ENCODE measurements at places on chromosomes 12 and 14.

DNA sequence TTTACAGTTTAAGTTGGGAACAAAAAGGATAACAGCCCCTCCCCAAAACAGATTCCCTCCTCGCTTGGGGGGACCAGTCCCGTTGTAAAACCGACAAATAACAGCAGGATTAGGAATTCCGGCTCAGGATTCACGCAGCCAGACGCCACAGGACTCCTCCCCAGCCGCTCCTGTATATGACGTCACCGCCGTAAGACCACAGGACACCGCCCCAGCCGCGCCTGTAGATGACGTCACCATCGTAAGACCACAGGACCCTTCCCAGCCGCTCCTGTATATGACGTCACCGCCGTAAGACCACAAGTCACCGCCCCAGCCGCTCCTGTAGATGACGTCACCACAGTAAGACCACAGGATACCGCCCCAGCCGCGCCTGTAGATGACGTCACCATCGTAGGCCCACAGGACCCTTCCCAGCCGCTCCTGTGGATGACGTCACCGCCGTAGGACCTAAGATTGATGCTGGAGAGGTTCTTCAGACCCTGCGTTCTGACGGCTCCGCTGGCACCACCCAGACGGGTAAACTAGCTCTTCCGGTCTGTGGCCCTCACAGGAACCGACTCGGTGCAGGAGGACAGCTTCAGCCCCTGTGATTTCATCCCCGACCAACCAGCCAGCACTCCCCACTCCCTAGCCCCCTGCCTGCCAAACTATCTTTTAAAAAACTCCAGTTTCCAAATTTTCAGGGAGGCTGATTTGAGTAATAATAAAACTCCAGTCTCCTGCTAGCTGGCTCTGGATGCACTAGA, 43.9 kb upstream of the FBRSL1 start:
- DNase-seq, result no peak

DNA sequence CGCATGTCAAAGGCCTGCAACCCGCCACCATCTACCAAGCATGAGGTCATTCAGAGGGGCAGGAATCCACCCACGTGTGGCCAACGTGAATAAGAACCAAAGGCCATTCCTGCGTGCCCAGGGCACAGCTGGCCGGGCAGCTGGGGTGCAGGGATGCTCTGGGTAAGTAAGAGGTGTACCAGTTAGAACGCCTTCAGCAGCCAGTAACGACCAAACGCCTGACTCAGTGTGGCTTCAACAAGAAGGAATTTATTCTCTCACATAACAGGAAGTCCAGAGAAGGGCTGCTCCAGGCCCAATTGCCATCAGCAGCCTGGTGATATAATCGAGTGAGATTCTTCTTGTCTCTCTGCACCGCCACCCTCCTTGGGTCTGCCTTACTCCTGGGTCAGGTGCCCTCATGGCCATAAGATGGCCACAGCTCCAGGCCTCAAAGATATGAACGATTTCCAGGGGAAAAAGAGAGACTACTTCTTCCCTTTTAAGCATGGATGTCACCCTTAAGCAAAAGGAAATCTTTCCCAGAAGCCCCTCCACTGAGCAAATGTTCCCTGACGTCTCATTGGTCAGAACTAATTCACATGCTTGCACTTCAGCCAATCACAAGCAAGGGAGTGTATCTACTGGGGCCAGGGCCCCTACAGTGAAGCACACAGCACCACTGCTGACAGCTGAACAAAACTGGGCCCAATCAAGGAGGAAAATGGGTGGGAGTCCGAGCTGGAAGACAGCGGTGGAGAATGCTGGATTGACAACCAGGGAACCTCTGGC, 7.3 kb downstream of the TTC7B start:
- DNase-seq, result no peak

DNA sequence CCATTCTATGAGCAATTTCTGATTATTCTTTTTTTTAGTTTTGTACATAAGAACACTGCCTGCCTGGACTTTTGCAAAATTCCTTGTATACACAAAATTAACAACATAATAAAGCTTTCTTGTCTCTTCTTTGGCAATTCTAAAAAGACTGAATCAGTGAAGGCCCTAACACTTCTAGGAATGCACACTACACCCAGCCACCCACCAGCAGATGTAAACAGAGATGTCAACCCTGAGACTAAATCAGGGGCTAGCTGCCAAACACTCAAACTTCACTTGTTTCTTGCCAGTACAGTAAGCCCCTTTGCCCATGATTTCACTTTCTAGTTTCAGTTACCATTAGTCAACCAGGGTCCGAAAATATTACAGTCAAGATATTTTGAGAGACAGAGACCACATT, 15.5 kb downstream of the DCAF5 start:
- no peak for DNase-seq

DNA sequence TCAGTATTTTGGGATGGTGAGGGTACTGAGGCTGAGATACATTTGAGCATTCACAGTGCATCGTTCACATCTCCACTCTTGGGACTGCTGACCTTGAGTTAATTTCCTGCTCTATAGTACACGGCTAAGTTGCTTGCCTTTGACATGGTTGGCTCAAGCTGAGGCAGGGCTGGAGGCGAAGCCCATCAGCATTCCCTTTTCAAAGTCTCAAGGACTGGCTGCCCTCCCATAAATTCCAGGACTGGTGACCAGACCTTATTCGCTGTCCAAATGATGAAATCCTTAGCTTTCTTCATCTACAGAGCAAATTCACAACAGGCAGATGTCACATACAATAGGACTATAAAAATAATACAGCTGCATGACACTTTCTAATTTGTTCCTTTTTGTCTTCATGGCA, 85.9 kb downstream of the SSPN start:
- no peak for DNase-seq

DNA sequence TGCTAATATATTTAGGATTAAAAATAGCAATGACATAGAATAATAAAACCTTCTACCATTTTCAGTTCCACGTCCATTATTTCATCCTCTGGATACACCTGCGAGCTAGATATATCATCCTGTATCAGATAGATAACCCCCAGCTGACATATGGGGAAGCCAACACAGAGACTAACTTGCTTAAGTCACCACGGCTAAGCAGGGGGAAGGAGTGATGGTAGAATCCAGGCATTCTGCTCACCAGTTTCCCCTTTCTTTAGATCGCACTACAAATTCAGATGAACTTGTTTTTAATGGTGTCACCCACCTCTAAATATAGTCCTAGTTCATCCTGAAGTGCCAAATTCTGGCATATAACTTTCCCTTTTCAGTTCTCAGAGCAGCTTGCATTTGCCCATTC, 110.1 kb downstream of the TXNDC16 start:
- DNase-seq, result no peak

GRCh38 chr14:68576031-68576430, 216.8 kb downstream of the ZFP36L1 start:
- DNase-seq, result no peak

- no peak for DNase-seq
Observed at GRCh38 chr12:89960607-89961394, 252.2 kb upstream of the ATP2B1 start.

- no peak for DNase-seq
Observed at GRCh38 chr12:2813214-2814185, 1.0 kb downstream of the ITFG2 start.

DNA sequence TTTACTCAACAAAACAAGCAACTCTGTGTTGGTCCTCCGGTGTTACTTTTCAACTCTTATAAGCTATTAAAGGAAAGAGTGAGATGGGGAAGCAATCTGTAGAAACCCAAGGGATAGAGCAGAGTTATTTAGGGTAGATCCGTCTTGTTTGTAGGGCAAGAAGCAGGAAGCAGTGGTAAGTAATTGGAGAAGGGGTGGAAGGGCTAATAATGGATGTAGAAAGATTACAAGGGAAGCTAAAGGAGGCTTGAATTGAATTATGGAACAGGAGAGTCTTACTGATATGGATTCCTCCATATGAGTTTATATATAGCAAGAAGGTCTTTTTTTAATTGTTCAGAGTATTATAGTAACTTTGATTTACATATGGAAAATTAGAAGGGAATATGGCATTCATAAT, 72.7 kb downstream of the MNAT1 start:
- DNase-seq, result no peak

DNA sequence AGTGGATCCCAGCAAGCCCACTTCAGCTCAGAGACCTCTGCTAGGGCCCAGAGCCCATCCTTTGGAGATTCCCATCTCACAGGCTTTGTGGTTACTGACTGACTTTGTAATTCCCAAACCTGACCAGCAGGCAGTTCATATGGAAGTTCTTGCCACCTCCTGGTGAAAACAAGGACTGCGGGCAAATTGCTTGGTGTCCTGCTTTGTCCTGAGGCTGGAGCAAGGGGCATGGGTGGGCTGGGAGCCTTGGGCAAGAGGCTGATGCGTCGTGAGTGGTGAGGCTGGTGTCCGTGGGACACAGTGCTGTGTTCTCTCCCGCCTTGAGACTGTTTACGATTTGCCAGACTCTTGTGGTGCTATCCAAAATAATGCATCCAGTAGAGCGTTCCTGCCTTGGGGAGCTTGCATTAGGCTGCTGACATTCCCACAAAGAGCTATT, 91.0 kb downstream of the LRRC74A start:
- no peak for DNase-seq

GRCh38 chr14:49549881-49550280, 36.3 kb downstream of the RPS29 start:
- no peak for DNase-seq

DNA sequence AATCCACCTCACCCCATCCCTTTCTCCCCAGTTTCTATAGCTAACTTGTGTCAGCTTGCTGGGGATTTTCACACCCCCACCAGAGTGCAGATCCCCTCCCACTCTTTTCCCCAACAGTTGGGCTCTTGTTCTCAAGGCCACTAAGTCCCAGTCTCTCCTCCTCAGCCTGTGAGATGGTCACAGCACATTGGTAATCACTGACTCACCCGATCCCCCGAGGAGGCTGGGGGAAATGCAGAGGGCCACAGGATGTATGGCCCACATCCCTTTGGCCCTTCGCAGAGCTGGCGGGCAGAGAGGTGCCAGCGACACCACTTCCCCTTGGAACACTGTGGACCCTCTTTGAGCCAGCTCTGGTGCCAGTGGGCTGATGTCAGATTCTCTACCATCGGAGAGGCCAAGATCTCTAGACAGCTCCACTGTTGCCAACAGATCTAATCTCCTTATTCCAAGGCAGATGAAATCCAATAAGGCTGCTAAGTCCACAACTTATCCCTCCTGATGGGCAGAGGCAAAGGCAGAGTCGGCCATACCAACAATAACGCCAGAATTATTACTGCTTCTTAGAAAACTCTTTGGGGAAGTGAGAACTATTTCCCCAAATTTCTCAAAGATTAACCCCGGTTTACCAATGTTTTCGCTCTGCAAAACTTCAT, 1.6 kb downstream of the FMNL3 start:
- DNase-seq, result no peak

GRCh38 chr12:88247241-88247643, 105.1 kb downstream of the TMTC3 start:
- no peak for DNase-seq

DNA sequence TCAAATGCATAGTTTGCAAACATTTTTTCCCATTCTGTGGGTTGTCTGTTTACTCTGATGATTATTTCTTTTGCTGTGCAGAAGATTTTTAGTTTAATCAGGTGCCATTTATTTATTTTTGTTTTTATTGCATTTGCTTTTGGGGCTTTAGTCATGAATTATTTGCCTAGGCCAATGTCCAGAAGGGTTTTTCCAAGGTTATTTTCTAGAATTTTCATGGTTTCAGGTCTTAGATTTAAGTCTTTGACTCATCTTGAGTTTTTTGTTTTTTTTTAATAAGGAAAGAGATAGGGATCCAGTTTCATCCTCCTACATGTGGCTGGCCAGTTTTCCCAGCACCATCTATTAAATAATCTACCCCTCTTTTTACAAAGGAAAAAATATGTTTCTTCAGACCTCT, 57.2 kb upstream of the TMEM260 start:
- DNase-seq, result no peak

- DNase-seq, result no peak
Observed at GRCh38 chr12:99553461-99553860, 94.1 kb upstream of the GARIN6 start.

- DNase-seq, result peak; percentile 76
Observed at GRCh38 chr12:94459728-94460615, at the start of gene CEP83. CEP83 (minus strand) TSS chr12:94459867; CDS start chr12:94412490, 47,377 bp downstream.

DNA sequence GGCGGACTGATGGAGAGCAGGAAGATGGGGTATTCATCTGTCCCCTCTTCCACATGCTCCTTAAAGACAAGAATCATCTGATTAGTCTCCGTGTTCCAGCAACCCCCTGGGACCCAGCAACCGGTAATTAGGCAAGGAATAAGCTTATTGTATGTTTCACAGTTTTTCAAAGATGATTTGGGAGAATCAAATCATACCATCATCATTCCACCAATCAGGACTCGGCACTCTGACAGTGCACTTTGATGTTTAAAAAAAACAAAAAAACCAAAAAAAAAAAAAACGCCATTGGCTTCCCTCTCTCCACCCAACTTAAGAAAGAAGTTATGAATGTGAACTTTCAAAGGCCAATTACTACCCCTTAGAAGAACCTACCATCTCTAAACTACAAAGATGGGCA, 1.3 kb upstream of the DYNC1H1 start:
- DNase-seq, result no peak

DNA sequence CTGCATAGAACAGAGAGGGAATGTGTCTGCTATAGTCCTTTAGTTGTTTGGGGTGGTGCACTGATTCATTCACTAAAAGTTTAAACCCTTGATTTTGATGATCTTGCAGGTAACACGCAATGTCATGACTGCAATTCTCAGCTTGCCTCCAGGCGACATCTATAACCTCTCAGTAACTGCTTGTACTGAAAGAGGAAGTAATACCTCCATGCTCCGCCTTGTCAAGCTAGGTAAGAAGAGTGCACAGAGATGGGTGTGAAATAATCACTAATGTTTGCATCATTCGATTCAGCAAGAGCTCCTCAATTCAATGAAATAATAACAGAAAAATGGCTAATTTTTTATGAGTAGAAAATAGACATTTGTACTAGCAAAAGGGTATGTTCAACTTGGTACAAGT, 203.7 kb downstream of the PTPRO start:
- no peak for DNase-seq

DNA sequence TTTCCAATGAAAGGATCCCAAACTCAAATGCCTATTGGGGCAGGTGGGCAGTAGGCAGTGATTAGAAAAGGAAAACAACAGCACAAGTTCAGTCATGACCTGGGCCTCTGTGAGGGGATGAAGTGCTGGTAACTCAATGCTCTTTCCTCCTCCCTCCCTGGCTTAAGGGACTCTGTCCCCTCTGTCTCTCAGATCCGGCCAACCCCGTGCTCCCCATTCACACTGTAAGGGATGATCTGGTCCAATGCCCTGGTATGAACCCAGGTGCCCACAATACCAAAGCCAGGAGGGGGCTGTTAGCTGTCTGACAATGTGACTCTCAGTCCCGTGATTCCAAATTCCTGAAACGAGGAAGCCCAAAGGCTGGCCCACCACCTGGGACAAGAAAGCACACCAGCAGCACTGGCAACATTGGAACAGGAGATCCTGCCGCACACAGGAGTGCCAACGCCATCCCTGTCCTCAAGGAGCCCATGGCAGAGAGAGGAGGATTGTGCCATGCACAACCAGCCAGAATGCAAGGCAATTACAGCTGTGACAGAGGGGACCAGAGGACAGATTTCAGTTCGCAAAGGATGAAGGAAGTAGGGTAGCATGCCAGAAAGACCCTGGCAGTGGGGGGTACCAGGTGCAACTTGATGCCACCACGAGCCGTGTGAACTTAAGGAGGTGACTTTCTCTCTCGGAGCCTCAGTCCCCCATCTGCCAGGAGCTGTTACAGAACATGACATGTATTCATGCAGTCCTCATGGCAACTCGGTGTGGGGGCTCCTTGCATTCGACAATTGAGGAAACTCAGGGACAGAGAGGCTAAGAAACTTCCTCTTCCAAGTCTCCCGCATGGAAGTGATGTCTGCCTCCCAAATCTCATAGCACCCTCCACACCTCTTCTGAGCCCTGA, 37.6 kb downstream of the SERPINA3 start:
- no peak for DNase-seq

- no peak for DNase-seq
Observed at GRCh38 chr12:52089491-52089890, 10.0 kb downstream of the SMIM41 start.
